Activated naive CD4-positive, alpha-beta T cell (primary cell): ENCODE measurements at places on chromosomes 16 and 17.

DNA sequence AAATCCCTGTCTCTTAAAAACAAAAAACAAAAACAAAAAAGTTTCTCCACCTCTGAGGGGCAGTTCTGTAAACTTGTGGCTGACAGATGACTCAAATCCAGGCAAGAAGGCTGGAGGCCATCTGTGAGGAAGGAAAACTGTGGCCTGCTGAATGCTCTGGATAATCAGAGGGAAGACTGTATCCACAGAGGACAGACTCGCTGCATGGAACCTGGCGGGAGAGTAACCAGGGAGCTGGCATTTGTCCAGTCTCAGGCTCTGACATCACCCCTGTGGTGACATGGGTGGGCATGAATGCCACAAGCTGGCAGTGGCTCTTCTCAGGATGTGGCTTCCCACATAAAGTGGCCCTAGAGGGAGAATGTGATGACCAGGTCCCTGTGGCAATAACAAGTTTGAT lies 2.8 kb upstream of the KSR1 start:
- DNase-seq = no peak

DNA sequence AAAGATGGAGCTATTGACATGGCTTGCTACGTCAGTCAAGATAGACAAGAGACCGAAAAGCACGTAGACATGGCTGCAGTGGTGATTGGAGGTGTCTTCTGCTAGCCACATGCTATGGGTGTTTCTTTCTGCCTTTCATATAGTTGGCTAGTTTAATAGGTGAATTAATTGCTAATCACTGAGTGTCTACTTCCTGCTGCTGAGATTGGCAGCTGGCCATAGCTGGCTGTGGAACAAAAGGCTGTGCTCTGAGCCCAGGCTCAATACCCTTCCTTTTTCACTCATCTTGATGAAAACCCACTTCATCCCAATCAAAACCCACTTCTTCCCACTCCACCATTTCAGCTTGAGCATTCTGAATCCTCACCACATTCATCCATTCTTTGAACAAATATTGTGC lies 221.4 kb upstream of the MAF start:
- DNase-seq = no peak

DNA sequence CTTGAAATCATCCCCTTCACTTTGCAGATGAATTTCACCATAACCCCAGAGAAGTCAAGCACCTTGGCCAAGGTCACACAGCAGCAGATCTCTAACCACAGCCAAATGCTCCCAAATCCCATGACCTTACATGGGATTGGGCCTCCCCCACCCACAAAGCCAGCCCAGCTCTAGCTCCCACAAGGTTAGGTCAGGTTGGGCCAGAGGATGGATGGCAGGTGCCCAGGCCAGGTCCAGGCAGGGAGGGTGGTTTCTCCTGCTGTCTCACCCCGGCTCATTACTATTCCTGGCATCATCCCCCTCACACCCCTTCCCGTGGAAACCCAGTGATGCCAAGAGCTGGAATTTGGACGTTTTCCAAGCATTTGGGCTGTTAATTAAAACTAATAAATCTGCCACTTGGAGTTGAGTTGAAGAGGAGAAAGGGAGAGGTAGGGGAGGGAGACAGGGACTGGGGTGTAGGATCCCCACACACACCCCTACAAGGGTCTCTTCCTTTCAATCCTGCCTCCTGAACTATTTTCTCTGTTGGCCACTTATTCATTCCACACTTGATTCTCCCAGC lies 181.6 kb downstream of the TMEM132E start:
- DNase-seq = no peak

GRCh38 chr17:8016632-8017424 lies 14.4 kb downstream of the GUCY2D start:
- DNase-seq = no peak

DNA sequence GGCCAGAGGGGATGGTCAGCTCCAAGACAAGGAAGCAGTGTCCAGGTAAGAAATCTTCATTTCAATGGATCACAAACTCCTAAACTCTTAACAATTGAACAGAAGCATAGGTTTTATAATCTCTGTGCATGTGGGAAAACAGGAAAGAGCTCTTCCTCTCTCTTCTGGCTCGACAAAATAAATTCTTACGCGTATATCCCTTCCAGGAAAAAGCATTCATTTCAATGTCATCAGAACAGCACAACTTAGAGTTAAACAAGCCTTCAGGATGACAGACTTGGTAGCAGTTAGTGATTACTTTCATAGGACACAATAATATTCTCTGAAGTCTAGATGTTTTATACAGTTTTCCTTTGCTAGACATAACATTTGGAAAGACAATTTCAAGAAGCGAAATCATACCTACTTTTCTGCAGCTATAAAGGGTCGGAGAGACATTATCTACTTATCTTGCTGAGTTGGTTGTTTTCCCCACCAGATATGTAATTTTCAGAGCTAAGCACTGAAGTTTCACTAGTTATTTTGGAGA lies 19.3 kb upstream of the SLC35G3 start:
- no peak for DNase-seq
